Stimulated activated CD4-positive, alpha-beta T cell treated with anti-CD3 and anti-CD28 coated beads, TNF-alpha, amount 100 ng/mL, for 1 hour (primary cell): ENCODE measurements at places on chromosomes 1 and 21.

GRCh38 chr1:182867861-182868260, 28.7 kb downstream of the DHX9 start:
- DNase-seq: no peak

- no peak for DNase-seq
These were observed 86.9 kb downstream of the ADARB1 start for GRCh38 chr21:45161038-45161945.

- no peak for DNase-seq
These were observed 54.6 kb downstream of the SLC35F3 start for GRCh38 chr1:233959102-233959501.

DNA sequence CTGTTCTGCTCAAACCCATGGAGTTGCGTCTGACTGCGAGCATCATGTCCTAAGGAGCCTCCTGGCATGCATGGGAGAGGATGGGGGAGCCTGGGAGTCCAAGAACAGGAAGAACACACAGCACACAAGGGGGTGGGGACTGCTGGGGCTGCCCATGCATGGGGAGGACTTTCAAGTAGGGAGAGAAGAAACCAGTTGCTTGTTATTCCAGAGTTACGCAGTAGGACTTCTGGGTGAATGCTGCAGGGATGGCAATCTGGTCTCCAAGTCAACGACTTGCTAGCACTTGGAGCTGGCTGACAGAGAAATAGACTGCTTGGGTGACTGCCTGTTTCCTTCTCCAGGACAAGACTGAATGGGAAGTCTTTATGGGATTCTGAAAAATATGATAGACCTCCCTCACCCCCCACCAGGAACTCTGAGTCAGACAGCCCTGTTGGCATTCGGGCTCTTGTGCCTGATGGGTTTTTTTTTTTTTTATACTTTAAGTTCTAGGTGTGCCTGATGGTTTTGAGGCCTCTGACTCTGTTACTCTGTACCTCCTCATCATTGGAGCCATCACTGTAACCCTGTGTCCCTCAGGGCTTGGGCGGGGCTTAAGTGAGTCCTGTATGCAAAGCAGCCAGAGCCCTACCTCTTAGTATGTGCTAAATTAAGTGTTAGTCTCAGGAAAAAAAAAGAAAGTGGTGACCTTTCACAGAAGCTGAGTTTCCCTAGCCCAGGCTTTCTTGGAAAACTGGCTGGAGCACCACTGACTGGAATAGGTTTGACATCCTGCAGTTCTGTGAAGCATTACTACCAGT, 30.3 kb downstream of the MAP3K21 start:
- no peak for DNase-seq

GRCh38 chr1:25569597-25570396, 26.4 kb downstream of the LDLRAP1 start:
- DNase-seq: no peak

DNA sequence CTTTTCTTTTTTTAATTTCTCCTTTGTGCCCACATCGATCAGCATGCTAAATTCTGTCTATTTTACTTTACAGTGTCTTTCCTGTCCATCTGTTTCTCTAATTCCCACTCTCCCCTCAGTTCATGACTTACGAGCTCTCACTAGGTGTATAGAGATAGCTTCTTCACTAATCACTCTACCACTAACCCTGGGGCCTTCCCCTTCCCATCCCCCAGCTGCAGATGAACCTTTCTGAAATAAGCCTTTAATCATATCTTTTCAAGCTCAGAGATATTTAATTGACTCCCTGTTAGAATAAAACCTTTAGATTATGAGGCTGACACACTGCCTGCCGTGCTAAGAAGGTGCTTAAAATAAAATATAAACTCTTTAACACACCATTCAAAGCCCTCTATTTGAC, 66.3 kb upstream of the BMP8A start:
- DNase-seq: no peak

GRCh38 chr1:158992787-158993312, 16.9 kb upstream of the IFI16 start:
- no peak for DNase-seq

DNA sequence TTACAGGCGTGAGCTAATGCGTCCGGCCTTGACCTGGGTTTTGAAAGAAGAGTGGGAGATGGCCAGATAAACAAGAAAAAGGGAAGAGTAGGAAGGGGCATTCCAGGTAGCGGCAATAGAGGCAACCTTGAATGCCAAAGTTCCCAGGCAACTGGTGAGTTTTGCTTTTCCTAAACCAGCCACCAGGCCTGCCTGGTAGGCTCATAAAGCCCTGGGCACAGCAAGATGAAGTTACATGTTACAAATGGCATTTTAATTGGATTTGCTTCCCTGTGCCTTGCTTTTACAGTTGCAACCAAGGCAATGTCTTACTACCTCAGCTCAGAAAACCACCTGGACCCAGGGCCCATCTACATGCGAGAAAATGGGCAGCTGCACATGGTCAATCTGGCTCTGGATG, 5.5 kb downstream of the LRRC42 start:
- DNase-seq: no peak

GRCh38 chr1:67771152-67771551, 62.1 kb downstream of the GNG12 start:
- no peak for DNase-seq

DNA sequence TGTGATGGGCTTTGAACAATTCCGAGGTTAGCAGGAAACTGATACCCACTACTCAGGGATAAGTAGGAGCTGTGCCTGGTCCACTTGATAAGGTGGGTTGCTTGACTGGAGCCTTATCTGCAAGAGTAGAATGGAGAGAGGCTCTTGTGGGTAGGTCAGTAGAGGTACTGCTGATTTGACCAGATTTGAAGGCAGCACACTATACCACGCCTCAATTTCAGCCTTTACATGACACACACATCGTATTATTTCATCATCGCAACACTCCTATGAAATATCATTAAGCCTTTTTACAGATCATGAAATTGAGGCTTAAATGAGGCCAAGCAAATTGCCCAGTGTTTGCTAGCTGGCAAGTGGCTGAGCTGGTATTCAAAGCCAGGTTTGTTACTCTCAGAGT, 69.6 kb downstream of the KCNJ15 start:
- DNase-seq: no peak
